ENCODE measurements at places on chromosomes 4 and X. TPM values are rescaled to one million over a fixed set of nuclear protein-coding genes. Genes with fewer than 3 reads are reported as not detected.

SMIM10 gene
- polyA plus RNA-seq, result not detected

ANXA5 gene
- polyA plus RNA-seq, result 8.1 TPM

DOCK11 gene
- 37.2 TPM for polyA plus RNA-seq

TLR3 gene
- polyA plus RNA-seq, result not detected

BRS3 gene
- not detected for polyA plus RNA-seq

SAGE1 gene
- not detected for polyA plus RNA-seq

AFM gene
- polyA plus RNA-seq, result not detected

ADGRG4 gene
- not detected for polyA plus RNA-seq

CT45A3 gene
- not detected for polyA plus RNA-seq

PRKX gene
- 23.0 TPM for polyA plus RNA-seq

INTU gene
- 14.0 TPM for polyA plus RNA-seq

NDNF gene
- polyA plus RNA-seq, result 4.3 TPM

All from neural cell (in vitro differentiated cells).